ENCODE measurements at places on chromosomes 12 and 14.
A peak's percentile ranks its signal among the peaks of the same experiment; 100 is the strongest.

- no peak for DNase-seq
Measured at GRCh38 chr12:113860950-113861349, 105.2 kb downstream of the RBM19 start.

DNA sequence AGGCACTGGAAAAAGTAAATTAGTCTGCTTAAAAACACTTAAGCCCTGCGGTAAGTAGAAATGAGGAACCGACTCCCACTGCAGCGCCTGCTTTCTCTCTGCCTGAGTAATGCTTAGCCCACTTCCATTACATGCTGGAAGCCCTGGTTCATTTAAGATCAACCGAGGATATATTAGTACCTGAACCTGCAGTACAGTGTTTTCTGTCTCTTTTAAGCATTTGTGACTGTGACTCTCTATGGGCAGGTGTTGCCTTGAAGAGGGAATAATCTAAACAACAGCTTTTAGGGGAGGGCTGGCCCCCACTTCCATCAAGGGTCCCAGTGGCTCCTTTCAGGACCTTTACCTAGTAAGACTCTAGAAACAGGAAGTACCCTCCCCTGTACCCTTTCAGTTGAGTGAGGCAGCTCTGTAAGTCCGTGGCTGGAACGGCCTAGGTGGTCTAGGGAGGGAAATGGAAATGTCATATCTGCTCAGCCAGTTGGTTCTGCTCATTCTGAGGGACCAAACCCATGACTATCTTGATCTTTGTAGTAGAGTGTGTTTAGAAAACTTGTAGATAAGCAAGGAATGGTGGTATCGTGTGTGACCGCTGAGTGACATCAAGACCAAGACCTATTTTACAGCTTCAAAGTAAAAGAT, 56.2 kb downstream of the FNTB start:
- no peak for DNase-seq

DNA sequence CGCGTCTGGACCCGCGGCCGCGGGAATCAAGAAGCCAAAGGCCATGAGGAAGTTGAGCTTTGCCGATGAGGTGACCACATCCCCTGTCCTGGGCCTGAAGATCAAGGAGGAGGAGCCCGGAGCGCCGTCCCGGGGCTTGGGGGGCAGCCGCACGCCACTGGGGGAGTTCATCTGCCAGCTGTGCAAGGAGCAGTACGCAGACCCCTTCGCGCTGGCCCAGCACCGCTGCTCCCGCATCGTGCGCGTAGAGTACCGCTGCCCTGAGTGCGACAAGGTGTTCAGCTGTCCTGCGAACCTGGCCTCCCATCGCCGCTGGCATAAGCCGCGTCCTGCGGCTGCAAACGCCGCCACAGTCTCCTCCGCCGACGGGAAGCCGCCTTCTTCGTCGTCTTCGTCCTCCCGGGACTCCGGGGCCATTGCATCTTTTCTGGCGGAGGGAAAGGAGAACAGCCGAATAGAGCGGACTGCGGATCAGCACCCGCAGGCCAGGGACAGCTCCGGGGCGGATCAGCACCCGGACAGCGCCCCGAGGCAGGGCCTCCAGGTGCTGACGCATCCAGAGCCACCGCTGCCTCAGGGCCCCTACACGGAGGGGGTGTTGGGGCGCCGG, 1.0 kb downstream of the INSM2 start:
- no peak for DNase-seq

DNA sequence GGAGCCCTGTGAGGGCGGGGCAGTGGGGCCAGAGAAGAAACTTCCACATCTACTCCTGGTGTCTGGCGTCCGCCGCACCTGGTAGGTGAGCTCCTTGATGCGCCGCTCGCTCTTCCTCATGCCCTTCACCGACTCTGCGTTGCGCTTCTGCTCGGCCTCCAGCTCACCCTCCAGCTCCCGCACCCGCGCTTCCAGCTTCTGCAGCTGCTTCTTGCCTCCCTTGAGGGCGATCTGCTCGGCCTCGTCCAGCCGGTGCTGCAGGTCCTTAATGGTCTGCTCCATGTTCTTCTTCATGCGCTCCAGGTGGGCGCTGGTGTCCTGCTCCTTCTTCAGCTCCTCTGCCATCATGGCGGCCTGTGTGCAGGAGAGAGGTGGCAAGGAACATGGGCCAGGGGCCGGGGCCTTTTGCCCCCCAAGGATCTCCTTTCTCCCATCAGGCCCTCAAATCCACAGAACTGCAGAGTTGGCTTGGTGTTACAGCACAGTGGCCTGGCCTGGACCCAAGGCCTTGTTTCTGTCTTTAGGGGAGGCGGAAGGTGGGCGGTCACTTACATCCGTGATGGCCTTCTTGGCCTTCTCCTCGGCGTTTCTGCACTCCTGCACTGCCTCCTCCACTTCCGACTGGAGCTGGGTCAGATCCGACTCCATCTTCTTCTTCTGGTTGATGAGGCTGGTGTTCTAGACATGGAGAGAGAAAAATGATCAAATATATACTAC, 7.7 kb downstream of the CMTM5 start:
- no peak for DNase-seq

DNA sequence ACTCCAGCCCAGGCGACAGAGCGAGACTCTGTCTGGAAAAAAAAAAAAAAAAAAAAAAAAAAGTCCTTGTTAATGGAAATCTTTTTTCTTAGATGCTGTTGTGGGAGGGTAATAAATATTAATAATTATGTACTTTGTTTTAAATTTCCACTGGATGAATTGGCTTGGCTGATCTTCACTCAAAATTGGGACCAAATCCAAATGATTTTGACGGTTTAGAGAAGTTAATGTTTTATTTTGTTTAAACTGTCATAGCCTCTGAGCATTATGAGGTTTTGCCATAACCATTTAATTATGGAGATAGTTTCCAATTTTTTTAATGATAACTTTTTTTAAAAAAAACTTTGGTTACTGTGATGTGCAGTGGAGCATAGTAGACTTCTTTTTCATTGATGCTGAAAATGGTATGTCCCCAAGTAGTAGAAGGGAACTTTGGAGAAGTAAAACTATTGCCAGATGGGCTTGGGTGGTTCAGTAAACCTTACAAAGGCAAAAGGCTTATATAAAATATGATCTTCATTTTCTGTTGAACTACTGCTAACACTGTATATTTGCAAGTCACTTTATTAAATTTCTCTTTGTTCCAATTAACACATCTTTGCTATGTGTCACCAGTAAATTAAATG, 3.9 kb upstream of the PMCH start:
- no peak for DNase-seq

GRCh38 chr14:26175658-26176057, 422.2 kb downstream of the NOVA1 start:
- DNase-seq, result no peak

DNA sequence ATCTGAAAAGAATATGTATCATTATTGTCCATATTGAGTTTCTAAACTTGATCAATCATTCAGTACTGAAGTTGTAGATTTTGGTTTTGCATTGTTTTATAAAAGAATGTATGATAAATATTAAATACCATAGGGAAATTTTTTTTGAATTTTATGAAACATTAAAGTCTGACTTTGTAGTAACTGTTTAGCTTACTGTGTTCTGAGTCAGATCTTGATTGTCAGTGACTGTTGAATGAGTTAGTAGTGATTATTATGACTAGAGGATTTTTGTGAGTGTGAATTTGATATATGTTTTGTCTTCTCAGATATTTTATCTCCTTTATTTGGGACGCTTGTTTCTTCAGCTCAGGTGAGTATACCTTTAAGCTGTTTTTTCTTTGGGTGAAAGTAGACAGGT, 10.1 kb downstream of the TDP1 start:
- DNase-seq, result no peak

- no peak for DNase-seq
Measured at GRCh38 chr12:99436584-99436983, 211.0 kb upstream of the GARIN6 start.

- no peak for DNase-seq
Measured at GRCh38 chr12:122028905-122029560, 7.3 kb downstream of the BCL7A start.

GRCh38 chr14:100296106-100296651, 10.1 kb downstream of the SLC25A29 start:
- DNase-seq, result no peak

GRCh38 chr12:93090731-93091172, 161.7 kb upstream of the EEA1 start:
- DNase-seq, result no peak

GRCh38 chr14:54782751-54783659, 119.6 kb downstream of the GCH1 start:
- DNase-seq, result no peak

- no peak for DNase-seq
Measured at GRCh38 chr14:56858422-56858821, 48.1 kb upstream of the OTX2 start.

DNA sequence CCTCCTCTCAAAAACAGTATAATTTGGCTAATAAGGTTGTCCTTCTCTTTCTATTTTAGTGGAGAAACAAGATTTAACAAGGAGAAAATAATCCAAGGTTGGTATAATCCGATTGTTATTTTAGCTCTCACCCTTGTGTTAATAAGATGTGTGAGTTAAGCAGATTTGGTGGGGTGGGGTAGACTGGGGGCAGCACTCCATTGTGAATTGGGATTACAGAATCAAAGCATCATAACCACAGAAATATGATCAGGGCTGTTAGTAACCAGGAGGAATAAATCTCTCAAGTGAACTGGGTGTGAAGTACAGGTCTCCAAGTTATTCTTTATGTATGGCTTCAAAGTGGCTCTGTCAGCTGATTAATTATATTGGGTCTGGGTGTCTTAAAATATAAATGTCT, 10.2 kb downstream of the TIGAR start:
- no peak for DNase-seq

- DNase-seq, result no peak
Measured at GRCh38 chr14:83217492-83217891, 1683.8 kb upstream of the SEL1L start.

DNA sequence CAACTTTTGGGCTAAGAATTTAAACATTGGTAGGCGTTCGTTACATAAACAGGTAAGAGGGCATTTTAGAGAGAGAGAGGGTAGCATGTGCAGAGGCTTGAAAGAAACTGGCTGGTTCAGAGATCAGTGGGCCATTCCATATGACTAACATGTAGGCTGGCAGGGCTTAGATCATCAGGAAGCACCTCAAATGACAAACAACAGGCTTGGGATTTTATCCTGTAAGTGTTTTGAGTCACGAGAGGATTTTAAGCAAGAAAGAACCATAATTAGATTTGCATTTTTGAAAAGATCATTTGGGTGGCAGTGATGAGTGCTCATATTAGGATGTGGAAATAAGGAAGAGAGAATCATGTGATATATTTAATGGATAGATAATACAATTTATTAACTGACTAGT, 8.7 kb upstream of the PLEKHA5 start:
- no peak for DNase-seq

DNA sequence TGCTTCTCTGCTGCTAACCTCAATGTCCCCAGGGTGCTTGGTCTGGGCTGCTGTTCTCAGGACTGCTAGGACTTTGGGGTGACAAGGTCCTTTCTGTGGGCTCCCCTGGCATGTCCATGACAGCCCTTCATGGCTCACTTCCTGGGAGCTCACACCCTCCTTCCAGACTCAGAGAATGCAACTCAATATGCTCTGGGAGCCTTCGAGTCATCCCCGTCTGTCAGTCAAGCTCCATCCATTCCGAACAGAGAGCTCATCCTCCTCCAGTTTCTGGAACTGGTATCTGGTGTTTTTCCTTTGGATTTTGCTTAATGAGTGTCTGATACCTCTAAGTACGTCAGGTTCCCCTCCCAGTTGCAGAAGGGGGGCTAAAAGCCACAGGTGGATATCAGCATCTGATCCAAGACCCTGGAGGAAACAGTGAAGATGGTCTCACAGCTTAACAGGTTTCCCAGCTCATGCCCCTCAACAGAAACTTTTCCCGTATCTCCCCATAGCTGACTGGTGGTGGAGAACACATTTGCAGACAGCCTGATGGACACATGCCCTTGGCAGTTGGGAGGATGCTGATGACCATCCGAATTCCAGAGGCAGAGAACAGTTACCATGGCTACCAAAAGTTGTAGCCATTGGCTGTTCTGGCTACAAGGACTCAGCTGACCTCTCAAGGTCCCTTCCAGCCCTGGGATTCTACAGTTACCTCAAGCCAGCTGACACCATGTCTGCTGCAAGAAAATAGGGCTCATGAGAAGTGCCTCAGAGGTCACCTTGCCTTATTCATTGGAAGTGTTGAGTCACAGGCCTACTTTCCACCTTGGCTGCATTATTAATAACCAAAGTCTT, 9.5 kb upstream of the RAB35 start:
- no peak for DNase-seq

DNA sequence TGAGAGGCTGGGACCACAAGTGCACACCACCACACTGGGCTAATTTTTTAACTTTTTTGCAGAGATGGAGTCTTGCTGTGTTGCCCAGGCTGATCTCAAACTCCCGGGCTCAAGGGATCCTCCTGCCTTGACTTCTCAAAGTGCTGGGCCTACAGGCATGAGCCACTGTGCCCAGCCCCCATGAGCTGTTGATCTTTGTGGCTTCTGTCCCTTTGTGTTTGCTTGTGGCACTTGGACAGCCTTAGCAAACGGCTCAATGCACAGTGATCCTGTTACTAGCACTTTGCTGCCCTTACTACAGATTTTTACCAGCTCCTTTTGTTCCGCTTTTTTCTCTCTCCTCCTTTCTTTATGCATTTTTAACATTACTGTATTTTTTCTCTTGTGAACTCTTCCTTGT, 25.3 kb upstream of the EVL start:
- DNase-seq, result no peak

GRCh38 chr12:46269429-46270241, 792 bp upstream of the SLC38A1 start:
- peak; percentile 77 for DNase-seq

DNA sequence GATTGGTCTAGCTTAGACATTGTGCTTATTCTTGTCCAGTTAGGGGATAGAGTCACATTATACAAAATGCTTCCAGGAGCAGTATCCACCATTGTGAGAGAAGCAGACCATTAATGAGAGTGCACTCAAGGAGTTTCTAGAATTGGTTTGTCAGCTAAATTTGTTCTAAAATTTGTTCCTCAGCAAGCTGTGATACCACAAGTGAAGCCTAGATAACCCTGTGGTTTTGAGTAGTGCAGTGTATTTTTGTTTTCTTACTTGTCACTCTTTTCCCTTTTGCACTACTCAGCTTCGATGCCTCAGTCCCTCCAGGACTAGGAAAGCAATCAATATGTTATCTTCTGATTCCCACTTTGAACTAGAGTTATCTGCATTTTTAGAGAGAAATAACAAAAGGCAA, 42.5 kb upstream of the AKAP6 start:
- no peak for DNase-seq

DNA sequence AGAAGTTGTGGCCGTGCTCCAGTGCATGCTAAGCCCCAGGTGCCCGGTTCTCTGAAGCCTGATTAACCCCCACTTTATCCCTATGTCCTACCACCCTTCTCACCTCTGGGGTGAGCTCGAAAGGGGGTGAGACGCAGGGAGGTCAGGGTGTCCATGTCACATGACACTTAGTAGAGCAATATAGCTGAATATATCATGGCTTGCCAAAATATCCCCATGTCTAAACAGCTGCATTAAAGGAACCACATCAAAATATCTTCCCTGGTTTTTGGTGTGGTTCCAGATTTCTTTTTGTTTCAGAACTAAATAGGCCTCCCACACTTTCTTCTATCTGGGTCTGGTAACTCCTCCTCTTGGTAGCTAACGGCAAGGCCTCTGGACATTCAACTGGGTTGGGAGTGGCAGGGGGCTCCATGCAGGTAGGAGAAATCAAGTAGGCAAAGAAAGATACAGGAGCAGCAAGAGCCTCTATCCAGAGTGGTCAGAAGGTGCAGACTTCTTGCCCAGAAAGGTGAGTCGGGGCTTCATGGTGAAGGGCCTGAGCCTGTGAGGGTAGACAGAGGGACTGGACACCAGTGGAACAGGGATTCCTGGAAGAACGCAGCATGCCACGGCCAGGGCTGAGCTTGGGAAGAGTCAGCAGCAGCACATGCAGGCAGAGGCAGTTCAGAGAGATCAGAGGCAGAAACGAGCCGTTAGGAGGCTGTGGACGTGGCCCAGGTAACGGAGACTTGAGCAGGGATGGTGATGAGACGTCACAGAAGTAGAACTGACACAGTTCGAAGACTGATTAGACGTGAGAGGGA, 202.8 kb upstream of the DIO3 start:
- no peak for DNase-seq

Measured in NCI-H1930 (cell line).